CD4-positive, alpha-beta T cell treated with Interferon alpha-2 for 1 hour (primary cell): ENCODE measurements at places on chromosomes 13 and 19.

- peak; percentile 95 for DNase-seq
Observed at GRCh38 chr19:1074544-1075283, 7.7 kb downstream of the ARHGAP45 start.

GRCh38 chr13:27334774-27335435 lies 64.3 kb downstream of the RASL11A start:
- DNase-seq, result no peak

GRCh38 chr13:73800011-73800410 lies 334.2 kb downstream of the KLF12 start:
- DNase-seq, result no peak

DNA sequence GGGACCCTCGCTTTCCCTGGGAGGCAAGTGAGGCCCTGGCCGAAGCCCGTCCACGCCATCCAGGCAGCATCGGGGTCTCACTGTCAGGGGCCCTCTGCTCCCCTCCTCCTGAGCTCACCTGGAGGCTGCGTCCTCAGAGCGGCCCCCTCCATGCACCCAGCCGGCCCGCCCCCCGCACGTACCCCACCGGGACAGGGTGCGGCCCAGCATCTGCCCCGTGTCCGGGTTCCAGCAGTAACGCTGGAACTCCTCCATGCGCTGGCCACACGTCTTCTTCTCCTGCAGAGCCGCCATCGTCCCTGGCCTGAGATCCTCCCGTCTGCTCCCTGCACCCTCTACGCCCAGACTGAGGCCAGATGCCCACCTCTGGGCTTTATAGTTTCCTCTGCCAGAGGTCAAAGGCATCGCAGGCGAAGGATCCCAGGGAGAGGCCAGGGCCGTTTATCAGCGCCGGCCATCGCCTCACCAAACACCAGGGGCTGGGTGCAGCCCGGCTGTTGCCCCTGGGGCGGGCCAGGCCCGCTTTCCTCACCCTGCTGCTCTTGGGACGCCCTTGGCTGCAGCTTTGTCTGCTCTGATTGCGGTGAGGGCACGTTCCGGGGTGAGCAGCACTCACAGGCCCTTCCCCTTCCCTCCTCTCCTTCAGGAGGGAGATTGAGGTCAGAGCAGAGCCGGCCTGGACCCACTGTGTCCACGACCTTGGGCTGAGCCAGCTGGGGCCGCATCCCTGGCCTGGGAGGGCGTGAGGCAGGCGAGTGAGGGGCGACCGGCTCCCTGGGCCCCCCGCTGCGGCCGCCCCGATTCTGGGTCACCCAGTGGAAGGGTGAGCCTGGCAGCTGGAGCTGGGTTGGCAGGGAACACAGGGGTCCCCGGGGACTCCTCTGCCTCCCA lies at the start of gene ATP4B:
Gene ATP4B (minus strand): TSS at position 348 of the 891 bp plus-strand sequence. CDS start 54 bp downstream, at position 294.
- no peak for DNase-seq

GRCh38 chr13:94217370-94217769 lies 262.1 kb downstream of the DCT start:
- DNase-seq, result no peak

DNA sequence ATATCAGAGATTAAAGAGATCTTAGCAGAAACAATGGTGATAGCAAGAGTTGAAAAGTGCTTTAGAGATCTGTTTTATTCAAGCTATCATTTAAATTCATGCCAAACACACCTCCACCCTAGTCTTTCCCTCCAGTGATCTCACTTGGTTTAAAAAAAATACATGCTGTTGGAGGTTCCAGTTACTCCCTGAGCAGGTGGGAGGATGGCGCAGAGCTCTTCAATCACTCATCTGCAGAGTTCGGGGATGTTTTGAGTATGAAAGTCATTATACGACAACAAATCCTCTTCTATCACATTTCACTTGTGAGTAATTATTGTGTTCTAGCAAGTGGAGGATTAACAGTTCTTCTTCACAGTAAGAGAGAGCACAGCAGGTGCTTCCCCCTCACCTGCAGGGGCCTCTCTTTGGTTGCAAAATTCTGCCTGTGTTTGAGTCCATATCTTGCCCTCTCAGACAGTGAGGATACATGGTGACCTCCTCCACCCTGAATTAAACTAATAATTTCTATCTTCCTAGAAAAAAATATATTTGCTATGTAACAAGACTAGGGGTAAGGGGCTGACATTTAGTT lies 376.7 kb downstream of the LIG4 start:
- DNase-seq, result no peak

DNA sequence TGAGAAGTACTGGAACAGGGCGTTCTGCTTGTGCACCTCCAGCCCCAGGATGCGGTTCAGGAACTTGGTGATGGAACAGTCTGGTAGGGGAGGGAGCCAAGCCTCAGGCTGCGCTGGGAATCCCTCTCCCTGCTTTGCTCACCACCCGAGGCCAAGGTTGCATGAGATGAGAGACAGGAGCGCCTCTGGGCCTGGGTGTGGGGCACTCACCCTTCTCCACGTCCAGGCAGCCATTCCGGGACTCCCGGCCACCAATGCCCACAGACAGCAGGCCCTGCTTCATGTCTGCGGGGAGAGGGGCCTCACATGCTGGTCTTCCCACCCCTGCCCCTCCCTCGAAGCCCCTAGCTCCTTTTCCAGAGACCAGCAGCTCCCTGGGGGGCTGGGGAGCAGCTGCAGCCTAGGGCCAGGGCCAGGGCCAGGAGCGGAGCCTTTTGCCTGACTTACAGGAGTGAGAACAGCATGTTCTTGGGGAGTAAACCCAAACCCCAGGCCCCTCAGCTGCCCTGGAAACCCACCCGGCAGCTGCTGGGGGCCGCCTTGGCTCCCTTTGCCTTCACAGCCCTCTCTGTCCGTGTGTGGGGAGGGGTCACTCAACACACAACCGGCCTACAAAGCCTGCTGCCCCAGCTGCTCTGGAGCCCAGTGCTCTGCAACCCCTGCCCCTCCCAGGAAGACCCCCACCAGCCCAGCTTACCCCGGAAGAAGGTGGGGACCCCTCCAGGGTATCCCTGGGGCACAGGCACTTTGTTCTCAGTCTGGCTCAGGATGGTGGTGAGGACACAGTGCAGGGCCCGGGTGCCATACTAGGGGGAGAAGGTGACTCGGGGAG lies 7.2 kb downstream of the GPX4 start:
- no peak for DNase-seq
